ENCODE measurements at places on chromosomes 2 and 18.

- no peak for DNase-seq
Measured at GRCh38 chr2:216606551-216607276, 26.5 kb upstream of the IGFBP2 start.

DNA sequence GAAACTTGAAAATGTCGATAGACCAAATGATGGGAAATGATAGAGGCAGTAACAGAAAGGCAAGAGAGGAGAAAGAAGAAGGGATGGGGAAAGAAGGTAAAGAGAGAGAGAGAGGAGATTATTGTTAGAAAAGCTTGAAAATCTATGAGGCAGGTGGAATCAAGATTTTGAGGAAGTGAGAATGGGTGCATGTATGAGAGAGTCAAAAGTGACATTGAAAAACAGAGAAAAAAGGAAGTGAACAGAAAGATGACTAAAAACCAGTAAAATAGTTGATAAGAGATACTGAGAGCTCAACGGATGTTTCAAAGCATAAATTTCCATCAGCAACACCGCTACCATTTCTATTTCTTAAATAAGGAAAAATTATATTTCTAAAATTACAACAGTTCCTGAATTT is 327.4 kb upstream of the CWC22 start:
- no peak for DNase-seq

DNA sequence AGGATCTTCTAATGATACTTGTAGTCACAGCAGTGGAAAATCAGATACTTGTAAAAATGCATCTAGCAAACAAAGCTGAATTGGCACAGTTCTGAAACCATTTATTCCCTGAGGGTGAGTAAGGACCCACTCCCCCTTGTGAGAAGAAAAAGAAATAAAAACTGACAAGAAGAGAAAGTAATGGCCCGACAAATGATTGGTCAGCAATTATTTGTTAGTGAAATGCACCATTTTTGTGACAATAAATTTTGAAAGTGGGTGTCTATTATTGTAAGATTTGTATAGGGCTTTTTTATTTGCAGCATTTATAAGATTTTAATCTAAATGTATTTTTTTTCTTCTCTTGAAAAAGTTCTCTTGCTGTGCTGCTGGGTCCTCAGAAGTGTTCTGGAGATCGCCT is 600.8 kb downstream of the STK39 start:
- DNase-seq: no peak

DNA sequence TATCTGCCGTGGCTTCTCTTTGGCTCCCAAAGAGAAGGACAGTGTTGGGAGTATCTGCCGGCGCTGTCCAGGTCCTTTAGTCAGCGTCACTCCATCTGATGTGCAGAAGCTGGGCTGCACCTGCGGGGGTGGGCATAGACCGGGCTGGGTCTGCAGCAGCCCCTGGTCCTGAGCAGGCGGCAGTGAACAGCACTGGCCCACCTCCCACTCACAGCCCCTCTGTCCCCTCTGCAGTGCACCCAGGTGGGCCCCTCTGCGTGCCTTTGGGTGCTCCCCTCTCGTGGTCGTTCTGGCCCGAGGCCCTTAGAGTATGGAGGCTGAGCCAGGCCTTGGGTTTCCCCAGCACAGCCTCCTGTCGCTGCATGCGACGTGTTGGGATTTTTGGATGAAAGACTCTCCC is 95.7 kb downstream of the USP40 start:
- peak; percentile 51 for DNase-seq

- no peak for DNase-seq
Measured at GRCh38 chr2:22894761-22895160, 490.2 kb upstream of the KLHL29 start.

DNA sequence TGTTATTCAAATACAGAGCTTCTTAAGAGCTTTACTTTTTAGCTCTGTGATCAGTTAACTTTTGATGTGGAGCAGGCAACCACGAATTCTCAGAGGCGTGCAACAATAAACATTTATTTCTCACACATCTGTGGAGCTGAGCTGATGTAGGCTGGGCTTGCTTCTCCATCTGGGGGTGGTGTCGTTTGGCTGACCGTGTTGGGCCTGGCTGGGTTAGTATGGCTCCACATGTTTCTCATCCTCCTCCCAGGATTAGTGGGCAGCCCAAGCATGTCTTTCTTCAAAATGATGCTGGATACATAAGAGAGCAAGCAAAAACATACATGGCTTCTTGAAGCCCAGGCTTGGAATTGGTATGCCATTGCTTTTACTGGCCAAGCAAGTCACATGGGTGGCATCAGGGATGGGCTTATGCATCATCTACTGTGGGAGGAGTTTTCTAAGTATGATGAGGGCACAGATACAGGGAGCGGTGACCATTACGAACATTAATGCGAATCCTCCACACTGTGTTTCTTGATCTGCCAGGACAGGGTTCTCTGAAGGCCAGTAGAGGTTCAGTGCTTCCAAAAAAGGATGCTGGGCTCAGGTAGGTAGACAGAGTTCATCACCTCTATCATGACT is 157.0 kb upstream of the TNP1 start:
- no peak for DNase-seq

GRCh38 chr2:218327451-218328210 is 29.0 kb upstream of the CATIP start:
- DNase-seq: no peak

GRCh38 chr2:10410823-10411437 is 37.2 kb downstream of the ODC1 start:
- no peak for DNase-seq

DNA sequence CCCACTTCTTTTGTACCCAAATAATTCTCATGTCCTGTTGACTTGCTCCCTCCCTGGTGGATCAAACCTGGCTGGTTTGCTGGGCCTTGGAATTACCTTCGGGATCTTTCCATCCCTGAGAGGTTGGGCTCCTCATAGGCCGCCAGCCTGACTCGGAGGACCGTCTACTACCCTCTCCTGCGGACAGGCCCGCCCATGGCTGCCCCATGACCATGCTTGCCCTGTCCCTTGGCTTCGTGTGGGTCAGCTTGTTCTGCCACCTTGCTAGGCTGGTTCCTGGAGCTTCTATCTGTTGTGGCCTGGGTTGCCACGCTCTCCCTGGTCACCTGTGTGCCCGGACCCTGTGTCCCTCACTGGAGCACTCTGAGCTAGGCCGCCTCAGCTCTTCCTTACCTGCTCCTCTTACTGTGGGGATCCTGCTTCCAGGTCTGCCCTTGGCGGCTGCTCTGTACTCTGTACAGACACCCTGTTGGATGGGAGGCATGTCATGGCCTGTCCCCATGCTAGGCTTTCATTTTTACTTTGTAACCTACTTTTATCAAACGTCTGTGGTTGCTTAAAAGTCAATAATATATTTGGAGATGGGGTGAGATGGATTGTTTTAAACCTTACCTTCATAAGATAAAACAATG is 29.7 kb upstream of the FHL2 start:
- no peak for DNase-seq

- DNase-seq: no peak
Measured at GRCh38 chr2:70835643-70836042, at the start of gene CD207. CD207 (minus strand) TSS chr2:70835816; CDS start chr2:70835776, 40 bp downstream.

GRCh38 chr18:2898186-2898640 is 51.4 kb downstream of the EMILIN2 start:
- DNase-seq: no peak

DNA sequence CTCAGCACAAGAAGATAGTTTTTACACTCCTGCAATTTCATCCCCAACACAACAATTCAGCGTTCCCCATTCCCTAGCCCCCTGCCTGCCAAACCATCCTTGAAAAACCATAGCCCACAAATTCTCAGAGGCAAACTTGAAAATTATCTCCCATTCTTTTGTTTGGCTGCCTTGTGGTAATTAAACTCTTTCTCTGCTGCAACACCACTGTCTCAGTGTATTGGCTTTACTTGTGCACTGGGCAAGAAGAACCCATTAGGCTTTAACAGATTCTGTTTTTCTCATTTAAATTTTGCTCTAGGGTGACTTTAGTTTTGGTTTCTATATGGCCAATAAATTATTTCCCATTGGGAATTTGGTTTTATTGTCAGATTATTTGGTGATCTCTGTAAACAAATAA is 23.2 kb upstream of the FTCDNL1 start:
- DNase-seq: no peak

DNA sequence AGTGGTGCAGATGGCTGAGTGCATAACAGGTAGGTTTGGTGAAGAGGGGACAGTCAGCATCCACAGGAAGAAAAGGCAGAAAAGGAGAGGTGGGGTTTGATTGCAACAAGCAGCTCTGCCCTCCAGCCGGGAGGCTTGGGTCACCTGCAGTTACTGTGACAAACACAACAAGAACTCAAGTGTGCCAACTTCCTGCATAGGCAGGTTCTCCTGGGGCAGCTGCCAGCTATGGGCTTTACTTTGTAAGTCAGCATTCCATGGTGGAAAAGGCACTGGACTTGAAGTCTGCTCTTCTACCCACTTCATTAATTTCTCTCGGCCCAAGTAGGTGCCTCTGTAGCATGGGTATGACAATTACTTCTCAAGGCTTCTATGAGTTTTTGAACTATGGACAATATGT is 98.9 kb downstream of the MYT1L start:
- DNase-seq: no peak

Data from mesenteric fat pad (tissue), 1 donor.